Heart left ventricle (tissue), 16 donors: ENCODE measurements at places on chromosomes 2 and 18. TPM values are rescaled to one million over a fixed set of nuclear protein-coding genes. Genes with fewer than 3 reads are reported as not detected.

The NR4A2 gene
- 1.6 TPM for polyA plus RNA-seq

The MEIS1 gene
- 12.9 TPM for polyA plus RNA-seq

The OTOF gene
- 0.04 TPM for polyA plus RNA-seq

The POTEE gene
- polyA plus RNA-seq, result not detected

The CACNB4 gene
- 0.11 TPM for polyA plus RNA-seq

The RAMP1 gene
- 1,114 TPM for polyA plus RNA-seq

- DNase-seq, result no peak
These were observed 40.7 kb upstream of the TRIM43 start for GRCh38 chr2:95551055-95551568.

DNA sequence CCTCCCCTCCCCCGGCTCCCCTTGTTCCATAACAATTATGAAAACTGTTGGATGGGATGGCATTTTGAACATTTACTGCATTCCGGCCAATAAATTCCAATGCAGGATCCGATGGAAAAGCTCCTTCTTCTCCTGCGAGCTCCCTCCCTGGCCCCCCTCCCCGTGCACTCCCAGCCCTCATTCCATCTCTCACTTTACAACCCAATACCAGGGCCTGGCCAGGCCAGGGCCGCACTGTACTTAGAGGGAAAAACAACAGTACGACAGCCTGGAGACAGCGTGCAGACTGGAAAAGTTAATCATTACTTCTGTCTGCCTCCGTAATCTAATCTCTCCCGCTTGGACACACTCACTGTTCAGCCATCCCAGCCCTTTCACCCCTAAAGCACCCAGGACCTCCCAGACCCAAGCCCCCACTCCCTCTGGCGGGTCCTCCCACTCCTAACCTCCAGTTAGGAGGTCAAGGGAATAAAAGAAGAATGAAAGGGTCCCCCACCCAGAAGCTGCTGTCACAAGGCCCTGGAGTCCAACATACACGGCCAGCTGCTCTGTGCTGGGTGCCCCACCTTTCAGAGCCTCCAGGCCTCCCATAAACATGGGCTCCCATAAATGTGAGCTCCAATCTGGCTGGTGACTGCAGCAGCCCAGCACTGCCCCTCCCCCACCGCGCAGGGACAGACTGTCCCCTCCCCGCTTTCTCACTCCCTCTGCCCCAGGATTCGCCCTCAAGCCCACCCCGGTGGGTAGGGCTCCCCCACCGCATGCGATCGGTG lies 20.6 kb downstream of the SMAD7 start:
- DNase-seq, result peak; percentile 41

DNA sequence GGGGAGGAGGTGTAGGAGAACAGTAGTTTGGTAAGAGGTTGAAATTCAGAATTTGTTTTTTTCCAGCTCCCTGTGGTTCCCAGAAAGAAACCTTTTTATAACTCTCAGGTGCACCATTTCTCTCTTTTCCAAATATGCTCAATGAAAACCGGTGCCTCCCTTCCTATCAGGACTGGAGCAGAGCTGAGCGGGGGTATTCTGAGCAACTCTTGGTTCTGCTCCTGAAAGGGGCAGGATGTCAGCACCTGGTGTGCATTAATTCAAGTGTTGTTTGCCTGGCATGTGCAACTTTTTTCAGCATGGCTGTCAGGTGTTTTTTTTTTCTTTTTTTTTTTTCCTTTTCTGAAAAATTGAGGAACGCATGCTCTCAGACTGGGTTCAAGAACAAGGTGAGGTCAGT lies 74.1 kb downstream of the MAPK4 start:
- DNase-seq, result no peak

DNA sequence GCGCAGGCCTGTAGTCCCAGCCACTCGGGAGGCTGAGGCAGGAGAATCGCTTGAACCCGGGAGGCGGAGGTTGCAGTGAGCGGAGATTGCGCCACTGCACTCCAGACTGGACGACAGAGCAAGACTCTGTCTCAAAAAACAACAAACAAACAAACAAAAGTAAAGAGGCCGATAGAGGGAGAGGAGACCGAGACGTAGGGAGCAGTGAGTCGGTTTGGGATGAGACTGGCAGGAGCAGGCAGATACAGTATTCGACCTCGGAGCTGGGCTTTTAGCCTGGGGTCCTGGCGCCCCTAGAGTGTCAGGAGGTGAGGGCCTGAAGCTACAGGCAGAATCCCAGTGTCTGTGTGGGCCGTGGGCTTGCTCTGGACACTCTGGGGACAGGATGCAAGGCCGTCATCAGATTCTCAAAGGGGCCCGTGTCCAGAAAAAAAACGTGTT lies 51.2 kb downstream of the SLC4A1AP start:
- DNase-seq, result no peak

DNA sequence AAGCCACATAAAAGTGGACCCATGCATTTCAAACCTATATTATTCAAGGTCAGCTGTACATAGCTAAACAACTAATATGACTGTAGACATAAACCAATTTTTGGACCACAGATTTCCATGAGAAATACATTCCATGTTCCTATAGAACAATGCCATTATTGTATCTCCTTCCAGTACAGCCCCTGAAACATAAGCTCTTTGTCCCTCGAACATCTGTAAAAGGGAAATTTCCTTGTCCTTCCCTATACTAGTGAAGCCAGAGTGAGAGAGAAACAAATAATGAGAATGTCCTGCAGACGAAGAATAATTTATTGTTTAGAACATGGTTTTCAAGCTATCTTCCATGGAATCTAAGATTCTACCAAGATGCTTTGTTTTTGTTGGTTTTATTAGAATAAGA lies 75.3 kb downstream of the GORASP2 start:
- no peak for DNase-seq

DNA sequence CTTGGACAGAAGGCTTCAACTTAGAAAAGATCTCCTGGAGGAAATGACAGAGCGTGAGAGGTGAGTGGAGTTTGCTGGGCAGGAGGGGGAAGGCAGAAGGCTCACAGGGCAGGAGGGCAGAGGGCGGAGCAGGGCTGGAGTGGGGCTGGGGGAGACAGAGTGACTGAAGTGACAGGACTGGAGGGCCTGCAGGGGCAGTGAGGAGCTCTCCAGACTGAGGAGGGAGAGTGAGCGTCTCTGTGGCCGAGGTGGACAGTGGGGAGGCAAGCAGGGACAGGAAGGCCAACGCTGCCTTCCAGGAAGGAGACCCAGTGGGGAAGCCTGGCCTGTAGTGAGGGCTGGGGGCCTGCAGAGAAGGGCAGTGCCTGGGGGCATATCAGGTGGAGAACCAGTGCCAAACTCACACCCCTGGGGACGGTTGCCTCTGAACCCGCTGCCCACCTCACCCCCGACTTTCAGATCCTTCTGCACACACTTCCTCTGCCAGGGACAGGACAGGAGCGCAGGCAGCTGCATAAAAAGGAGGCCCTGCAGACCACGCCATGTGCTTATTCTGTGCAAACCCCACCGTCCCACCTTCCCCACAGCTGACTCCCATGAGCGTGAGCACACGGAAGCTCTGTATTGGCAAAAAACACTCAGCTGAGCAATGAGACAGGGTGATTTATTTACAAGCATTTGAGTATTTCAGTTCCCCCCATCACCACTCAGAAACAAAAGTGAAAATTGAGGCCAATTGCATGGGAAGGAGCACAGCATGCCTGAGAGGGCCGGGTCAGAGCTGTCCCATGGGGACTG lies 244.3 kb downstream of the FAM210A start:
- no peak for DNase-seq

DNA sequence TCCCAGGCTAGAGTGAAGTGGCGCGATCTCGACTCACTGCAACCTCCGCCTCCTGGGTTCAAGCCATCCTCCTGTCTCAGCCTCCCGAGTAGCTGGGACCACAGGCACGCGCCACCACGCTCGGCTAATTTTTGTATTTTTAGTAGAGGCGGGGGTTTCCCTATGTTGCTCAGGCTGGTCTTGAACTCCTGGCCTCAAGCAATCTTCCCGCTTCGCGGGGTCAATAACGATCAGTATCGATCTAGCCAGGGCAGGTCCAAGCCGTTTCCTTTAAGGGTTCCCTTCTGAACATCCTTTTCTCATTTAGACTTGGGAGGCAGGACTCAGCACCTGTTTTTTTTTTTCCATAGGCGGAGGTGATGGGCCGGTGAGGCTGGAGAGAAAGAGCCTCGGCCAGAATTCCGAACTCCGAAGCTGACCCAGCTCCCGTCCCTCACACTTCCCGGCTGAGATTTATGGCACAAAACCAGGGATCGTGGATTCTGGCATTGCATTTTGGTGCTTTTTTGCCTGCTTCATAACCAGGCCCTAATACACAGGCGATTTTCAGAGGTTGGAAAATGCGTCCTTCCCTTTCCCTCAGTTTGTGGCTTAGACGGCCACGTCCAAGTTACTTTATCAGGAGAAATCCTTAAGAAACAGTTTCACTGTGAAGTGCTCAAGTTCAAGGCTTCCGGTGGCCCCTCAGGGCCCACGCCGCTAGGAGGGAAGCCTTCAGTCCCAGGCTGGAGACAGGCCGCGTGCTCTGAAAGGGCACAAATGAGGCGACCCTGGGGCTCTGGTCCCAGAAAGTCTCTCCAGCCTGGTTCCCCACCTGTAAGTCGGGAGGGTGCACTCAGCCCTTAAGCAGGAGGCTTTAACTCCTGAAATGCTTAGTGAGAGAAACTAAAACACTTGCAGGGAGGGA lies 998 bp upstream of the SLC66A3 start:
- no peak for DNase-seq

GRCh38 chr18:79930020-79930642 lies 21.3 kb downstream of the SLC66A2 start:
- DNase-seq, result no peak

DNA sequence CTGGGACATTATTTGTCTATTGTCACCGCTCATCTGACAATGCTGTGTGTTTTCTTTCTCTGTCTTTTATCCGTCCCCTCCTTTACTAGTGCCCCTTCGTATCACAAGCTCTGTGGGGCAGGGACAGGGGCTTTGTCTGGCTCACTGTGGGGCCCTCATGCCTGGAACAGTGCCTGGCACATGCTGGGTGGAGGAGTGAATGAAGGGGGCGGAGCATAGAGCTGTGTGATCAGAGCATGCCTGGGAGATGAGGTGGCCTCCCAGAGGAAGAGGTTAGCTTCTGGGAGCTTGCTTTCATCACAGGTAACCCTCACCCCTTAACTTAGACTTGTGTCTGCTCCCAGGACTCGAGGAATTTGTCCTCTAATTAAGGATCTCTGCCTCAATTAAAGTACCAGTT lies 16.4 kb downstream of the MTCL1 start:
- no peak for DNase-seq

GRCh38 chr2:105445976-105446375 lies 47.1 kb upstream of the FHL2 start:
- DNase-seq, result no peak

GRCh38 chr18:65769652-65770051 lies 18.8 kb downstream of the CDH7 start:
- DNase-seq, result no peak

GRCh38 chr2:156397229-156397628 lies 39.0 kb upstream of the GPD2 start:
- DNase-seq, result no peak

DNA sequence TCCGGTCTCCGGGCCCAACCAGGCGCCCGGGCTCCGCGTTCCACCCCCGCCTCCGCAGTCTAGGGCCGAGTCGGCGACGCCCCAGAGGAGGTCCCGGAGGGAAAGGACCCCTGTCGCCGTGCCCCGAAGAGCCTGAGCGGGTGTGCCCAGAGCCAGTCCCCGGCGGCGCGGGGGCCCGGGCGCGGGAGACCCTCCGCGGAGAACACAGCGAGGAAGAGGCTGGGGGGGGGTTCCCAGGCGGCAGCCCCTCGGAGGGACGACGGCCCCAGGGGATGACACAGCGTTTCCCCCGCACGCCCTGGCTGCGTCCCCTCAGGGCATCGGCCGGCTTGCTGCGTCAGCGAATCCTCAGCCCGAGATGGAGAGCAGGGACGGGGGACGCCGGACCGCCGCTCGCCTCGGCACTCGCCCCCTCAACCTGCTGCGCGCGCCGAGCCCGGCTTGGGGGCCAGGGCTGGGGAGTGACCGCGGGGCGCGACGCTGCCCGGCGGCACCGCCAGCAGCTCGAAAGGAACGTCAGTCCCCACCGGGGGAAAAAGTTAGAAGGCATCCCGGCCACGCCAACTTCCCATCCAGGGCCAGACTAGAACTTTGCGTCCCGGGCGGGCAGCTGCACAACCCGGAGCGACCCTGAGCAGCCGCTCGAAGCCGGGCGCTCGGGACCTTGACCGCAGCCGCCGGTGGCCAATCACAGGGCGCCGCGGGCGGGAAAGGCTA lies 711 bp downstream of the SFXN5 start:
- peak; percentile 50 for DNase-seq

DNA sequence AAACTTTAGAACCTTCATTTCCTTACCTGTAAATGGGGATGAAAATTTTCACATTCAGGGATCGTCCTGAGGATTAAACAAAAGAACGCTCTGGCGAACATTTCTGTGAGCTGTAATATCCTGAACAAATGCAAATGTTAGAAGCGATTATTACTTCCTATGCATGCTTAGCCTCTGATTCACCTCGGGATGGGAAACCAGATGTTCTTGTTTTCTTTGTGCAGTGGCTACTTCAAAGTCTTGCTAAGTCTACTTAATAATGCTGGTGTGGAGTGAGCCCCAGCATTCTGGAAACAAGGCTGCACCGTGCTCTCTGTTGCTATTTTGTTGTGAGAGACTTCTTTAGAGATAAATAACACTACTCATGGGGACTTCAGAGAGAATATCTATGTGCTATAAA lies 119.1 kb upstream of the PELI1 start:
- no peak for DNase-seq

DNA sequence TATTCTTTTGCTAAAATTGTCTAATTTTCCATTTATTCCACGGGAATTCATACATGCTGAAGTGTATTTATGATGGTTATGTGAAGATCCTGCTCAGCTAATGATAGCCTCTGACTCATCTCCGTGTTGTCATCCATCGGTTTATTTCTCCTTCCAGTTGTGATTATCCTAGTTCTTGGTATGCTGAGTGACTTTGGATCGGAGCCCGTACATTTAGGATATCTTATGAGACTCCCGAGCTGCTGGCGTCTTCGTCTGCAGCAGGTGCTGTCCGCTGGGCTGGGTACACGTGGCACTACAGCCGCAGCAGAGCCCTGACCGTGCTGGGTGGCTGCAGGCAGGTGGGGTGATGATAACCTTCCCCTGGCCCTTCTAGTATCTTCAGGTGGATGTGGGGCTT lies 40.1 kb upstream of the GALR1 start:
- DNase-seq, result no peak

DNA sequence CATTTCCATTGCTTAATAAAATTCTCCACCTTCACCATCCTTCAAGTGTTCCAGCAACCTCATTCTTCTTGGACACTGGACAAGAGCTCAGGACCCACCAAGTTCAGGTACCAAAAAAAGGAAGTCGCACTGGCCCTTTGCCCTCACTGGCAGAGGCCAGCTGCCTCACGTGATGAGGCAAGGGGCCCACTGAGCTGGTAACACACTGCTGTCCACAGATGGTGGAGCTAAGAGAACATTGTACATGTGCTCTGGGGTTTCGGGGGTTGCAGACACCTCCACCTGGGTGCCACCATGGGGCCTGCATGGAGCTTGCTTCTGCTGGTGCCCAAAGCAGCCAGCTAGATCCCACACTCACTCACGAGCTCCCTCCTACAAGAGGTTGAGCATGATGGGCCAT lies 71.3 kb downstream of the SCG2 start:
- DNase-seq, result no peak

GRCh38 chr2:239245872-239246721 lies 154.7 kb downstream of the HDAC4 start:
- DNase-seq, result peak; percentile 45

- no peak for DNase-seq
These were observed 153.5 kb upstream of the CAVIN2 start for GRCh38 chr2:192000196-192000980.
